Activated CD8-positive, alpha-beta memory T cell treated with anti-CD3 and anti-CD28 coated beads for 1 hour (primary cell): ENCODE measurements at places on chromosomes 7 and 10.
A peak's percentile ranks its signal among the peaks of the same experiment; 100 is the strongest.

GRCh38 chr10:129956876-129957673 is 7.0 kb downstream of the EBF3 start:
- no peak for DNase-seq

DNA sequence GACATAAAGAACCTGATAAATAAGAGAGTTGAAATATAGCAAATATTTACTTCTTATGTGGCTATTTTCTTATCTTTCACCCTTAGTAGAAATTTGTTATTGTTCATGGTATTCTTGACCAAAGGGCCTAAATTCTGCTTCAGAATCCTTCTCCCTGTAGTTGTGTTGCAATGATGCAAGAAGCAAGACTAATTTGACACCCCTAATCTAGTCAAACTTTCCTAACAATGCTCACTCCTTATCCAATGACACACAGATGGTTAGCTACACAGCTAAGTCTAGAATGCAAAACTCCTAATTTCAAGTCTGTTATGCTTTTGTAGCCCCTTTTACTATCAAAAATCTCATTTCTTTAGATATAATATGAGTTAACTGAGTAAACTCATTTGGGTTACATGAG is 56.1 kb downstream of the TWIST1 start:
- DNase-seq: no peak

DNA sequence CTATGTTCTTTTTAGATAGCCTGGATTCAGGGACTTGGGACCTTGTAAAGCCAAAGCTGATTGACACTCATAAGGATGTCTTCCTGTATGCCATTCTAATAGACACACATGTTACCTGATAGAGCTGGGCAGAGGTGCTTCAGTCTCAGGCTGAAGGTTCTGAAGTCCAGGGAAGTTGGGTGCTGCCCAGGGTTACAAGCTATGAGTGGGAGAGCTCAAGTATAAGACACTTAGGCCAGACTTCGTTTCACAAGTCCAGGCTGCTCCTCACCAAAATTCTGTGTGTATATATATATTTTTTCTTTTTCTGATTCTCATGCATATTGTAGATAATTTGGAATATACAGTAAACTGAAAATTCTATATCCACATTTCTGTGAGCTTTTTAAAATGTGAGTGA is 144.2 kb downstream of the HDAC9 start:
- no peak for DNase-seq

- DNase-seq: no peak
Observed at GRCh38 chr10:116785867-116786266, 43.5 kb upstream of the HSPA12A start.

GRCh38 chr7:159328096-159328495 is 183.4 kb upstream of the VIPR2 start:
- DNase-seq: no peak

DNA sequence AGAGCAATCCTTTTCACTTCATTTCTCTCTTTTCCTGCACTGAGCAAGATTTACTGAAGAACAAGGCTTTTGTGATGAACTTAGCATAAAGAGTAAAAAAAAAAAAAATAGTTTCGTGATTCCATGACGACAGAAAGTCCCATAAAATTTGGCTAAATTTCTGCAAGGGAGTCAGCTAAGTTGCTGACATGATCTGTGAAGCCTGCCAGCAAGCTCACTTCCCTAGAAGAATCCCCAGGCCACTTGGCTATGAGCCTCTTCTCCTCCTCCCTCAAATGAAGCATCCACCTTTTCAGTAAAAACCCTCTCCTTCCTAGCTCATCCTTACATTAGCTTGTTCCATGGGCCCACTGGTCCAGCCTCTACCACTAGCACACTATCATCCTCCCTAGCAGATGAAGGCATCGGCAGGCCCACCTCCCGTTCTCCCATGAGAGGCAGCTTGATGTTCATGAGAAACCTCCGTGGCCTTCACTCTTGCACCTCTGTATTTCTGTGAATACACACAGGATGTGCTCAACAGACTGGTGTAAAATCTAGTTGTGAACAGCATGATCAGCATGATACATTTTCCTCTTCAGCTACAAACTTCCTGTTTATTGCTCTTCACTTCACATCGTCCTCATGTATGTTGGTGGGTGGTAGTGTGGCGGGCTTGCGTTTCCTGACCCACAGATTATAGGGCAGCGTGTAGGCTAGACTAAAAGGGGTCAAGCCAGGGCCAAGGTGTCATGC is 30.9 kb downstream of the GIMAP8 start:
- no peak for DNase-seq

GRCh38 chr10:5361966-5362365 is 2.8 kb upstream of the UCN3 start:
- no peak for DNase-seq

DNA sequence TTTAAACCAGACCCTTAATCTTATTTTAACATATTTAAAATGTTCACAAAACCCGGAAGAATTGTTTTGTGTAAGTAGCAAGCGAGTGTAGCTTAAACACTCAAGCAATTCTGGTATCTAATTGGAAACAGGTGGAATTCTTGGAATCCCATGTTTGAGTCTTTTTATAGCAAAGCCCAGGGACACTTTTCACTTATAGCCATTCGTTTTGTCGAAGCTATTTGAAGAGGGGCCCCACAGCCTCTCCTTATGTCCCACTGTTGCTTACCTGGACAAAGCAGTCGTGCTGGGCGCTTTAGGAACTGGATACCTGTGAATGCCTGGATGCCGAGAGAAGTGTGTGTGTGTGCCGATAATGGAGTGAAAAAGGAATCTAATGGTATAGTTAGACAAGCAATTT is 3.3 kb downstream of the CUX1 start:
- no peak for DNase-seq

DNA sequence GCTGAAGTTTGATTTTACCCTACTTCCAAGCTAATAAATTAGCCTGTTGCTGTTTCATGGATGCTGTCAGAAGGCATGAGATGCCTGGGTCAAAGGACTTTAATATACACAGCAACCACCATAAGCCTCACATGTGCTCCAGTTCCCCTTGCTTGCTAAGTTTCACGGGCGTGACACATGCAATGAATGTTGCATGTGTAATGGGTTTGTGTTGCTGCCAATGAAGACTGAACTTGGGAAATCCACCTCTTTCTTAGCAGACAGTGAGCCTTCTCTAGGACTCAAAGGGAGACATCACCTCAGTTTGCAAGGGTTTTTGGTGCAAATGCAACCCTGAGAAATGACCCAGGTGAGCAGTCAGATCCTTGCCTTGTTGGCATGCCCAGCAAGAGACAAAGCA is 505.5 kb upstream of the PODXL start:
- no peak for DNase-seq

DNA sequence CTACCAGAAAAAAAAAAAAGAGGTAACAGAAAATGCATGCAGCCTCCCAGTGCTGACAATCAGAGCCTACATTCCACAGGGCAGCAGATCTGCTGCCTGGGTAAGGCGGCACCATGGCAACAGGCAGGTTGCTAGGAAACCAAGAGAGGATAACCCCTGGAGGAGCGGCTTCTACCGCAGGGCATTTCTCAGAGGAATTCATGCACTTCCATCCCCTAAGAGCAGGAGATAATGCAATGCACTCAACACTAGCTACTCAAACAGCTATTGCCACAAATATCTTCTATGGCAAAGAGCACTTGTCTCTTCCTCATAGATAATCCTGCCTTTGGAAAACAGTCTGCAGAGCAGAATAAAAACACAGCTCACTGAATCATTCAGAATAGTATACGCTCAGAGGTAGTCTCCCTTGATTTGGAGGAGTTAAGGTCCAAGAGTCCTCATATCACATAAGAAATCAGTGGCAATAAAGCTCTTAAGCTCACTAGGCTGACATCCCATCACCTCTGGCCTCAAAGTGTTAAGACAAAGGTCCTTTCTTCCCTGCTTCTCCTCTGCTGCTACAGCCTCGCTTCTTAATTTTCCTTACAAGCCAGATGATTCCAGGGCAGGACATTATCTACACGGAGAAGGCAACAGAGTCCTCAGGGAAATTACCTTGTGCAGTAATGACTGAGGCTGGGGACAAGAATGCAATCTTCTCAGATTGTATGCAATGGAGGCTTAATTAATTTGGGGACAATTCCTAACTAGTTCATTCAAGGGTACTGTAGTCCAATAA is 10.7 kb downstream of the PSAP start:
- DNase-seq: no peak

GRCh38 chr7:149790146-149790548 is 16.8 kb upstream of the ZNF467 start:
- peak; percentile 10 for DNase-seq

- DNase-seq: no peak
Observed at GRCh38 chr10:132279873-132280645, 27.7 kb downstream of the STK32C start.

DNA sequence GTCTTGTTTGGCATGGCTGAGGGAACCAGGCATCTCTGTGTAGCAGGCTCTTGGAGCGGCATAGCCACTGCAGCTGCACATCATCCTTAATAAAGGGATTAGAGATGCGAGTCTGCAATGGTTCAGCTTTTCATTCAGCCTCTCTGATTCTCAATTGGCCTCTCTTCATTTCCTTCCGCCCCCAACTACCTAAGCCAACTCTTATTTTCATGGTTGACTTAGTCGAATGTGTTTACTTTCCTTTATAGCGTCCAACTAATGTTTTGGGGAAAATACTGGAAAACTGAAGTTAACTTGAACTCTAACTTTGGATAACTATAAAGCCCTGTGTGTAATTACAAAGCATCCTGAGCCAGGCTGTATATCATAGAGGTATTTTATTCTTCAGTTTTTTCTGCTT is 202.2 kb upstream of the KIAA1217 start:
- no peak for DNase-seq

DNA sequence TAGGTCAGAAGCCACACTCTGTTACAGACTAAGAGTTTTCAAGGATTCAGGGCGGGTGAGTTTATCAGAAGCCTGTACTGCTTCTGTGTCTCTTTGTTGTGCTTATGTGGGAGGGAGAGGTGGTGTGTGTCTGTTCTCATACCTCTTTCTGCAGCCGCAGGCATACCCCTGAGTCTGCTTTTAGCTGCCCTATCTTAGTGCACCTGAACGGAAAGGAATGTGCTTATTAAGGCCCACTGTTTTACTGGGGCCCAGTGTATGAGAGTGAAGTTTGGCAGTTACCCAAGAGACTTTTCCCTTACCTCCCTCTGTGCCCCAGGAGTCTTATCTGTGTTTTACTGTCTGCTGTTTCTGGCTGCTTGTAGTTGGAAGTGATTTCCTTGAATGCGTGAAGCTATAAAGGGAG is 104.3 kb downstream of the TYW1 start:
- no peak for DNase-seq
